ENCODE measurements at places on chromosomes 5 and 9. TPM values are rescaled to one million over a fixed set of nuclear protein-coding genes. Genes with fewer than 3 reads are reported as not detected.

- no peak for DNase-seq
- no peaks in the 10 kb centered on the region for H3K4me1 ChIP-seq
- no peaks in the 10 kb centered on the region for H3K27me3 ChIP-seq
- H3K27ac ChIP-seq: no peak overlapping the region
These were observed 569.8 kb downstream of the CTNND2 start for GRCh38 chr5:11334404-11334803.

DNA sequence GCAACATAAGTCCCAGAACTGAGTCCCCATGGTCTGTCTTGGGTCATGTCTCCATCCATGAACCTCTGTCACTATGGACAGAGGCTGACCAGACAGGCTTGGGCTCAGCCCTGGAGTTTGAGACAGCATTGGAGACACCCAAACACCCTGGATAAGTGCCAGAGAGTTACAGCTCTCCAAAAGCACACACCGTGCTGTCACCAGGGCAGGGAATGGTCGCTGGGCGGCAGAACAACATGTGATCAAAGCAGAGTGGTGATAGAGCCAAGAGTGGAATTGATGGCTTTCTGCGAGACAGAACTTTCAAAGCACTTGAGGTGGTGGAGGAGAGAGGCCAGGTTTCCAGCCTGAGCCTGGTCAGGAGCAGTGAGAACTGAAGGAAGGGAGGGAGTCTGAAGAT, 50.1 kb downstream of the DRD1 start:
- DNase-seq: no peak
- H3K36me3 ChIP-seq: no peaks in the 10 kb centered on the region
- no peak overlapping the region for H3K27ac ChIP-seq
- no peaks in the 10 kb centered on the region for H3K4me1 ChIP-seq

DNA sequence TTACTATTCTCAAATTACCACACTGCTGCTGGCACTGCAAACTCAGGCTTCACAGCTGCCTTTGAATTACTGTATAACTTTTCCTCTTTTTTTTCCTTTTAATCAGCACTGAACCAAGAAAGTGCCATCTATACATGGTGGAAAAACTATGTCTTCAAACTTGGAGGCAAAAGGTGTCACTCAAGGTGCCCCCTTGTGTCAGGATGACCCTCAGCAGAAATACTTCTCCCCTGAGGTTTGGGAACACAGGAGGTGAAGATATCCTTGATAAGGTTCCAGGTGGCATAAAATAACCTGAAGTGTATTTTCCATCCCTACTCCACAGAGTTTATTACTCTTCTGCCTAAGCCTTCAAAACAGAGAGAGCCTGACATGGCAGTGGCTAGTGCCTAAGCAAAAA, 14.5 kb downstream of the FRMD3 start:
- no peak for DNase-seq
- H3K27me3 ChIP-seq: no peaks in the 10 kb centered on the region
- no peaks in the 10 kb centered on the region for H3K4me1 ChIP-seq
- H3K36me3 ChIP-seq: no peaks in the 10 kb centered on the region
- no peak overlapping the region for H3K27ac ChIP-seq

DNA sequence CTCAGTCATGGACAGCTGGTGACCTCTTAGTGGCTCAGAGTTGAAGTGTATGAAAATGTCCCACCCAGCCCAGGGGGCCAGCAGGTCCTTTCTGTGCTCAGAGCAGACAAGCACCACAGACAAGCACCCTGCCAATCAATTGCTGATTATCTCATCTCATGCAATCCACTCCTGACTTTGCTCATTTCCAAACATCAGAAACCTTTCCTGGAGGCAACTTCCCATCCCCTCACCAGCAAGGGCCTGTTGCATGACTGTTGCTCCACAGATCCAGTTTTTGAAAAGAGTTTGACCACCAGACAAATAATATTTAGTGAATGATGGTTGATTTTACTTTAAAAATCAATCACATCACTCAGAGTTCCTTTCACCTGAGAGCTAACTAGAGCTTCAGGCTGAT, 397.3 kb upstream of the KLF4 start:
- no peak for DNase-seq
- H3K27ac ChIP-seq: no peak overlapping the region
- H3K36me3 ChIP-seq: no peaks in the 10 kb centered on the region
- H3K4me1 ChIP-seq: no peaks in the 10 kb centered on the region
- H3K27me3 ChIP-seq: no peaks in the 10 kb centered on the region

DNA sequence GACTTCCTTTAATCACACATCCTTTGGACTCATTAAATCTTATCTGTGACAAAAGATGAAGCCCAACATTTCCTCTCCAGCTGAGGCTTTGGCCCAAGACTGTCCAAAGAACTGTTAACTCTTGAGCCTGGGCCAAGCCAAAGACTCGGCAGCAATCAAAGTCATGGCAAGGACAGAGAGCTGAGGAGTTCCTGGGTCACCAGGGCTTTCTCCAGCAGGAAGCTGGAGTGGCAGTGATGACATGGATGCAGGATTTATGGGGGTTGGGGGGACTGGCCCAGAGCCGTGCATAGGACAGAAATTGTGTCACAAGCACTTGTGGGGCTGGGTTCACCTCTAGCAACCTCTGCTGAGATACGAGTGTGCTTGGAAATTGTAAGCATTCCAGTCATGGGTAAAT, 440.3 kb downstream of the PLK2 start:
- H3K27ac ChIP-seq: no peak overlapping the region
- no peaks in the 10 kb centered on the region for H3K27me3 ChIP-seq
- no peaks in the 10 kb centered on the region for H3K36me3 ChIP-seq

DNA sequence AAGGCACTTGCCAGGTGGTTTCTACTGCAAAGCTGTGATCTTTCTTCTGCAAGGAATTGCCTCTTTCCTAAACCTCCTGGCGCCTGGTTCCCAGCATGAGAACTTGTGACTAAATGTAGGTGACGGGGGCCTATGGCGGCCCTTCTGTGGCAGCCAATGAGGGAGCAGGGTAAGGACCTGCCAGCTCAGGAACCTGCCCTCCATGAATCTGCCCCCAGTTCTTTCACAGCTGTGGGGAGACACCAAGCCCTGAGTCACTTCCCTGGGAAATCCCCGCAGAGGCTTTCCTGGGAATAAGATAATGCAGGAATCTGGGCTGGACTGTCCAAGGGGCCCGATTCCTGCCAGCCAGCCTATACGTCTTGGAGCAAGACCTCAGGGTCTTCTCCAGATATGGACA, 56.7 kb upstream of the CTNNA1 start:
- H3K4me3 ChIP-seq: no peak overlapping the region
- no peaks in the 10 kb centered on the region for H3K27me3 ChIP-seq
- H3K4me1 ChIP-seq: peaks cover 18% of the 10 kb centered on the region
- peak overlapping the region; percentile 52 for H3K27ac ChIP-seq

- H3K27ac ChIP-seq: peak overlapping the region; percentile 98
These were observed 744 bp downstream of the TARS1 start for GRCh38 chr5:33441241-33442177.

- no peak overlapping the region for H3K4me3 ChIP-seq
- peak; percentile 89 for DNase-seq
- H3K36me3 ChIP-seq: no peaks in the 10 kb centered on the region
- H3K27ac ChIP-seq: no peak overlapping the region
These were observed 406.6 kb upstream of the MEF2C start for GRCh38 chr5:89289604-89290003.

- DNase-seq: no peak
- H3K36me3 ChIP-seq: no peaks in the 10 kb centered on the region
- H3K4me1 ChIP-seq: peaks cover 90% of the 10 kb centered on the region
These were observed 38.3 kb downstream of the TRIO start for GRCh38 chr5:14181299-14181968.

GRCh38 chr9:95316794-95317118, 753 bp downstream of the FANCC start:
- H3K4me3 ChIP-seq: peak overlapping the region; percentile 66
- H3K27me3 ChIP-seq: no peaks in the 10 kb centered on the region
- H3K36me3 ChIP-seq: no peaks in the 10 kb centered on the region
- peak overlapping the region; percentile 98 for H3K27ac ChIP-seq
- no peaks in the 10 kb centered on the region for H3K4me1 ChIP-seq
- peak; percentile 51 for DNase-seq

GRCh38 chr9:36436909-36437308, 36.8 kb upstream of the RNF38 start:
- H3K4me3 ChIP-seq: no peak overlapping the region
- no peak for DNase-seq
- no peak overlapping the region for H3K27ac ChIP-seq
- no peaks in the 10 kb centered on the region for H3K27me3 ChIP-seq
- H3K4me1 ChIP-seq: no peaks in the 10 kb centered on the region

DNA sequence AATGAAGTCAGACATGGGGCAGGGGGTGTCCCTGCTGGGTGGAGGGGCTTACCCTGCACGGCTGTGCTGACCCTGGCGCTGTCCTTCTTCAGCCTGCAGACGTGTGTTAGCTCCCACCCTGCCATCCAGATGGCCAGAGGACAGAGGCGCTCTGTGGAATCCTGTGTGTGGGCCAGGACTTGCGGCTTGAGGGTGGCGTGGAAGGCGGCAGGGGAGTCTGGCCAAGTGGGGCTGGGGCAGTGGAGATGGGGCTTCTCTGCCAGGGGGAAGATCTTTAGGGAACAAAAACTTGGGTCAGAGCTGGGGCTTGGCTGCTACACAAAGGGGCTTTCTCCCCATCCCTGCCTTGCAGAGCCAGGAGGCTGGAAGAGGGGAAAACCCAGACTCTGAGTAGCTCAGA, 46.5 kb upstream of the SYNPO start:
- DNase-seq: peak; percentile 44
- peaks cover 36% of the 10 kb centered on the region for H3K4me1 ChIP-seq
- no peaks in the 10 kb centered on the region for H3K36me3 ChIP-seq
- no peak overlapping the region for H3K27ac ChIP-seq

DNA sequence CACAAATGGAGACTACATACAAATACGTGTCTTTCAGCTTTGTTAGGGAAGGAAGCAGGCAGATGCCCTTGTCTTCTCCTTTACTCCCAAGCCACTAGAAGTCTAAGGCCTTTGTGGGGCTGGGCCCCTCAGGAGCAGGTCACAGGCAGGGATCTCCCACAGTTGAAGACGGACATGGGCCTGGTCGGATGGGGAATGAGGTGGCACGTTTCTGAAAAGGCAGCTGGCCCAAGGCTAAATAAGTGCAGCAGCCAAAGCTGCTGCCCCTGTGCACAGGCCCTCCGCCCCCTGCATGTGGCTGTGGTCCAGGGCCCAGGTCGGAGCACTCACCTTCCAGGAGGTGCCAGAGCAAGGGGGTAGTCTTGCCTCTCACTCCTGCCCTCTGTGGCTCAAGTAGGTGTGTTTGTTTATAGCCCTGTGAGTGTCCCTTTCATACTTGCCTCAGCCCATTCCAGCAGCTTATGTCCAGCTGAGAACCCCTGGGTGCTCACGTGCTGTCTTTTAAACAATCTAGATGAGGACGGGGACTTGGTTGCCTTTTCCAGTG, 1.8 kb downstream of the SQSTM1 start:
- peaks cover 39% of the 10 kb centered on the region for H3K4me1 ChIP-seq
- H3K4me3 ChIP-seq: peak overlapping the region; percentile 74
- H3K27me3 ChIP-seq: no peaks in the 10 kb centered on the region
- H3K27ac ChIP-seq: no peak overlapping the region

DNA sequence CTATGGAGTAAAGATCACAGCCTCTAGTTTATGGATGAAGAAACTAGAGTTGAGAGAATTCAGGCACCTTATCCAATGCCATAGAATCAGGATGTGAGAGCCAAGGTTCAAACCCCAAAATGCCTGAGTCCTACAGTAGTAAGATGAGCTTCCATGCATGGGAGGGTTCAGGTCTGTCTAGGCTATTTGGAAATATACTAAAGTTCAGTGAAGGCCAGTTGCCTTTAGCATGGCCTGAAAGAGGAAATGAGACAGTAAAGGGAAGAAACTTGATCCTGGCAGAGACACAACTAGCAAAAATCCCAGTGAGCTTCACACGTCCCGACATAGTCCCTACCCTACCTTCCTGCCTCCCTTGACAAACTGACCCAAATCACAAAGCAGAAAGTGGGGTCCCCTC, 317.0 kb downstream of the RASEF start:
- DNase-seq: no peak
- no peak overlapping the region for H3K4me3 ChIP-seq
- no peaks in the 10 kb centered on the region for H3K27me3 ChIP-seq
- no peaks in the 10 kb centered on the region for H3K36me3 ChIP-seq

Gene TNC
- 1,099 TPM for total RNA-seq

Gene URM1
- 51.6 TPM for total RNA-seq

Gene OLFML2A
- 148 TPM for total RNA-seq

Gene CDKN2A
- total RNA-seq: 71.6 TPM

Gene SUSD3
- total RNA-seq: not detected

Gene SHB
- 54.5 TPM for total RNA-seq

Gene CDKN2B
- 306 TPM for total RNA-seq

Gene S1PR3
- total RNA-seq: 24.6 TPM

Gene FBP2
- not detected for total RNA-seq

Gene TAF11L5
- not detected for total RNA-seq

Gene PPP2R2B
- total RNA-seq: 2.4 TPM

Measured in astrocyte (in vitro differentiated cells and primary cell).